ENCODE measurements at places on chromosomes 5 and 9.
A peak's percentile ranks its signal among the peaks of the same experiment; 100 is the strongest.

DNA sequence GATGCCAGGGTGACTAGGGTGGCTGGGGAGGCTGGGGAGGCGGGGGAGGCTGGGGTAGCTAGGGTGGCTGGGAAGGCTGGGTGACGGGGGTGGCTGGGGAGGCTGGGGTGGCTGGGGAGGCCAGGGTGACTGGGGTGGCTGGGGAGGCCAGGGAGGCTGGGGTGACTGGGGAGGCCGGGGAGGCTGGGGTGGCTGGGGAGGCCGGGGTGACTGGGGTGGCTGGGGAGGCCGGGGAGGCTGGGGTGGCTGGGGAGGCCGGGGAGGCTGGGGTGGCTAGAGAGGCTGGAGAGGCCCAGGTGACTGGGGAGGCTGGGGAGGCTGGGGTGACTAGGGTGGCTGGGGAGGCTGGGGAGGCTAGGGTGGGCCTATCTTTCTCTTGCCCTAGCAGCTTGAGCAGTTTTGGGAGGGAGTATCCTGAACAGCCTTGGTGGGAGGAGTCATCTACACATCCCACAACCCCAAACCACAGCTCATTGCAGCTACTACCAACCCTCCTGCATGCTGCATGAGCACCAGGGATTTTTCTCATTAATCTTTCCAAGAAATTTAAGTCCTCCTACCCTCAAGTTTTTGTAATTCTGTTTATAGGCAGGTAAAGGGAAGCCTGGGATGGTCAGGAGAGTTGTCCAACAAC is 203.2 kb upstream of the IRX1 start:
- no peak for DNase-seq

DNA sequence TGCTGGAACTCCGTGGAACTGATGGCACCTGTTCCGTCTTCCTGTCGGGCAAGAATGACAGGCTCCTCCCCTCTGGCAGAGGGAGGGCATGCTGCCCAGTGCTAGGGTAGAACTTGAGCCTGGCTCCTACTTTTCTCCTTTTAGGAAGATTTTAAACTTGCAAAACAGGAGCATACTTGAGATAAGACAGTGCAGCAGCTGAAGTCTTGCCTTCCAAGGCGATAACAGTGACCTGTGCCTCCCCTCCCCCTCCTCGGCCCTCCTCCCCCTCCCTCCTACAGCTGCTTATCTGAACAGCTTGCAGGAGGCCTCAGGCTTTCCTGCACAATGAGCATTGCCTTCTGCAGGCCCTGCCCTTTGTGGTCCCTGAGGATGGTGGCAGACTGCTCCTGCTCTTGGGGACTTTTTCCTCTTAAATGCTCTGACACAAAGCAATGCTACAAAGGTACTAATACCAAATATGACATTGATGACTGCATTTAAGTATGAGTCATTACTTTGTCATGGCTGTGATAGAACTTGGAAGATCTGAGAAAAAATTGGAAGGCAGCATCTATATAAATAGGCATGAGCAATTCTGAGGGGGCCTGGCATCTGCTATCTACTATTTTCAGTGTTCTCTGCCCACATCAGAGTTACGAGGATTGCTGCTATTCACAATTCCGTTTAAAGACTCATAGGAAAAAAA is 2.0 kb downstream of the GADD45G start:
- peak; percentile 76 for DNase-seq

GRCh38 chr5:142314606-142315005 is 10.2 kb downstream of the SPRY4 start:
- no peak for DNase-seq

GRCh38 chr5:138685193-138685745 is 68.0 kb upstream of the CTNNA1 start:
- no peak for DNase-seq

DNA sequence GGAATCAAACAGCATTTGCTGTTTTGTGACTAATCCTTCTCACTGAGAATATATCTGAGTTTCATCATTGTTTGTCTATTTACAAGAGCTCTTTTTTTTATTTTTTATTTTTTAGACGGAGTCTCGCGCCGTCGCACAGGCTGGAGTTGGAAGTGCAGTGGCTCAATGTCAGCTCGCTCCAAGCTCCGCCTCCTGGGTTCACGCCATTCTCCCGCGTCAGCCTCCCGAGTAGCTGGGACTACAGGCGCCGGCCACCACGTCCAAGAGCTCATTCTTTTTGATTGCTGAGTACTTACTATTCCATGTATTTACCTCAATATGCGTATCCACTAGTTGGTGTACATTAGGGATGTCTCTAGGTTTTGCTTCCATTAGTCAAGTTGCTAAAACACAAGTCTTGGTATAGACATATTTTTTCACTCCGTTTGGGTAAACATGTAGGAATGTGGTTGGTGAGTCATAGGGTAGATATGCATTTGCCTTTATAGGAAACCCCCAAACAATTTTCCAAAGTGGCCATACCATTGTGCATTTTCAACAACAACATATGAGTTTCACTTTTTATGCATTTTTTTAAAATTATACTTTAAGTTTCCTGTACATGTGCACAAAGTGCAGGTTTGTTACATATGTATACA is 1005.0 kb upstream of the CDH10 start:
- no peak for DNase-seq
